ENCODE measurements at places on chromosomes 16 and 17.
A peak's percentile ranks its signal among the peaks of the same experiment; 100 is the strongest.

GRCh38 chr16:73107371-73107770 lies 59.4 kb upstream of the ZFHX3 start:
- no peak for DNase-seq

DNA sequence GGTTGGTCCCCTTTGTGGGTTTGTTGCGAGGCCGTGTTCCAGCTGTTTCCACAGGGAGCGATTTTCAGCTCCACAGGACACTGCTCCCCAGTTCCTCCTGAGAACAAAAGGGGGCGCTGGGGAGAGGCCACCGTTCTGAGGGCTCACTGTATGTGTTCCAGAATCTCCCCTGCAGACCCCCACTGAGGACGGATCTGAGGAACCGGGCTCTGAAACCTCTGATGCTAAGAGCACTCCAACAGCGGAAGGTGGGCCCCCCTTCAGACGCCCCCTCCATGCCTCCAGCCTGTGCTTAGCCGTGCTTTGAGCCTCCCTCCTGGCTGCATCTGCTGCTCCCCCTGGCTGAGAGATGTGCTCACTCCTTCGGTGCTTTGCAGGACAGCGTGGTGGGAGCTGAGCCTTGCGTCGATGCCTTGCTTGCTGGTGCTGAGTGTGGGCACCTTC lies 27.3 kb upstream of the STH start:
- no peak for DNase-seq

DNA sequence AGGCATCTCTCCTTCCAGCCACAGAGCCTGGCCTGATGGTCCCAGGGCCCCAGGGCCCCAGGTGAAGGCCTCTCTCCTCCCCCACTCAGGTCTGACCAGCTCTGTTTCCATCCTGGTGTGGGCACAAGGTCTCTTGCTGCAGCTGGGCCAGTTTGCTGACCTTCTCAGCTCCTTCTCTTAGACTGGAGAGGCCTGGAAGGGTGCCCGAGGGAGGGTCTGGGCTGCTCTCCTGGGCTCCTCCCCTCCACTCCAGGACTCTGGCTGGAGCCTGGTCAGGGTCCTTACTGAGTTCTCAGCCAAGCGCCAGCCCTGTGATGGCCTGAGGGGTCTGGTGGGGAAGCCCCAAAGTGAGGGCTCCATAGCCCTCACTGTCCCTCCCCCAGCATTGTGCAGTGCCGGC lies 12.4 kb downstream of the SOCS3 start:
- no peak for DNase-seq

GRCh38 chr17:78904371-78904770 lies 1.4 kb upstream of the CEP295NL start:
- DNase-seq, result no peak

- DNase-seq, result no peak
These were observed 86.9 kb downstream of the SEC14L1 start for GRCh38 chr17:77227461-77228240.

DNA sequence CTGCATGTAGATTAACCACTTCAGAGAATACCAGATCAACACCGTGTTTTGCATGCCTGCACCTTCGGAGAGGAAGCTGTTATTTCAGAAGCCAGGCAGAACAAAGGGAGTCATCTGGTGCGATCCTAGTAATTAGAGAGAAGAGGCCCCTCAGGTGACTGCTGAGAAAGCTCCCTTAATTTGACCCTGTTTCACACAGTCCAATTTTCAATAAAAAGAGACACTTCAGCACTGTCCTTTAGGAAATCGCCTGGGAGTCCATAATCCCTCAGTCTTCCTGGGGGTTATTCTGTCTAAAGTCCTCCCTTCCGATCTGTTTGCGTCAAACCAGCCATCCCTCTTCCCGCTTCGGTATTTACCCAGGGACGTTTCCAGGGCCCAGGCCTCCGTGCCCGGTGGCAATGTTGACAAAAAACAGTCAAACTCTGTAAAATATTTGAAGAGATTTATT lies 23.4 kb upstream of the TNRC6C start:
- DNase-seq, result no peak

- DNase-seq, result no peak
These were observed 8.5 kb downstream of the MSI2 start for GRCh38 chr17:57264776-57265175.

DNA sequence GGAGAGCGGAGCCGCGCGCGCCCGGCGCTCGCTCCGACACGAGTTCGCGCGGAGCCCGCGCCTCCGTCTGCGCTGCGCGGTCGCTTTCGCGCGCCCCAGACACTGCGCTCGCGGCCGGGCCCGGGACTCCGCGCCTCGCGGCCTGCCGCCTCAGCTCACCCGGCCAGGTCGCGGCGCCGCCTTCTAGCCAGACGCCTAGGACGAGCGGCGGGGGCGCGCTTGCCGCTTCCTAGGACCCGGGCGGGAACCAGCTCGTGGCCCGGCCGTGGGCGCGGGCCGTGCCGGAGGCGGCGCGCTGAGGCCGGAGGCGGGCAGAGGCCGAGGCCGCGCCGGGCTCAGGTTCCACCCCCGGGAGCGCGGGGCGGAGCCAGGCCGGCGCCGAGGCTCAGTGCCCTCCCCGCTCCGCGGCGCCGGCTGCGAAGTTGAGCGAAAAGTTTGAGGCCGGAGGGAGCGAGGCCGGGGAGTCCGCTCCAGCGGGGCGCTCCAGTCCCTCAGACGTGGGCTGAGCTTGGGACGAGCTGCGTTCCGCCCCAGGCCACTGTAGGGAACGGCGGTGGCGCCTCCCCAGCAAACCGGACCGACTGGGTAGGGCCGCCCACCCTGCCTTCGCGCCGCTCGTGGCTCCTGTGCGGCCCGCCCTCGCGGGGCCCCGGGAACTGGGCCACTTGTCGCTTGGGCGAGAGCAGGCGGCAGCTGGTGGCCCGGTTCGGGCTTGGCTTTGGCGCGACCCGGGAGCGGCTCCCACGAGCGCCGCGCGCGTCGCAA lies at the start of gene SPHK1:
Gene SPHK1, plus strand, starts transcription at position 388 of the 765 bp plus-strand sequence. CDS start 1,036 bp downstream, outside the sequence.
- peak; percentile 68 for DNase-seq
